Fibroblast of skin of back (primary cell): ENCODE measurements at places on chromosomes 2 and 18.

DNA sequence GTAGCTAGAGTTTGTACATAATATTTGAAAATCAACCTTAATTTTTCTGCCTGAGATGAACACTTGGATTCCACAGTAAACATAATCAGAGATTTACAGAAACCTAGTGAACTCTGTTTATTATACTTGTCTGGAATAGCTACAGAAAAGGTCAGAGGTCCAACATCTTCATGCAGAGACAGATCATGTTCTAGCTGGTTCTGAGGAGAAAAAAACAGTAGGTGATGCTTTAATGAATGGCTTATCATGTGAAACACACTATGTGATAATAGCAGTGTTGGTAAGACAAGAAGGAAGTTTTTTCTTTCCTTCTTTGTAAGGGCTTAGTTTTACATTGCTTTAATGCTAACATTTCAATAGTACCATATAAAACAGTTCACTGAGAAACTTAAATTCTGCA lies 846.4 kb upstream of the ZEB2 start:
- no peak for DNase-seq

- no peak for DNase-seq
These were observed 42.1 kb upstream of the REL start for GRCh38 chr2:60839126-60839813.

DNA sequence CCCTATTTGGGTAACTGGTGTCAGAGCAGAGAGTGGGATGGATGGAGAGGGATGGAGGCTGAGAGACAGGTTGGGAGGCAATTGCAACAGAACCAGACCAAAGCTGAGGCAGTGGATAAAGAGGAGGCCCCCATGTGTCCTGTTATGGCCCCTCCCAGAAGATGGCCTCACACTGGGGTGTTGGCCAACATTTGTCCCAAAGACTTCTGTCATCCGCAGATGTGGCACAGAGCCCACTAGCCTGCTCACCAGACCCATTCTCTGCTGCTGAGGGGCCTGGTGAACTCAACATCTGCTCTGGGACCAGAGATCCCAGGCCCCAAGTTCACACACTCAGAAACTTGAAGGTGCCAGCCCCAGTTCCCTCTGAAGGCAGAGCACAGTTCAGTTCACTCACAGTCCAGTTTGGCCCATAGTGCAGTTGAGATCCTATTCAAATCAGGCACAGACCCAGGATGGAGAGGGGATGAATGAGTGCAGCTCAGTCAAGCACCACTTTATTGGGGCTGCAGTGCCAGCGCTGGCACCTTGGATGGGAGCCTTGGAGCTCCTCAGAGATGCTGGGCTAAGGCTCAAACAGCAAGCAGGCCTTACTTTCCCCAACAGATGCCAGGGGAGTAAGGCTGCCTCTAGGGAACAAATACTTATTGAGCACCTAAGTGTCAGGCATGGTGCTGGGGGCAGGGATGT lies 189.2 kb downstream of the ZBTB7C start:
- no peak for DNase-seq

- DNase-seq: no peak
These were observed 30.7 kb downstream of the IMPA2 start for GRCh38 chr18:12011957-12012549.

DNA sequence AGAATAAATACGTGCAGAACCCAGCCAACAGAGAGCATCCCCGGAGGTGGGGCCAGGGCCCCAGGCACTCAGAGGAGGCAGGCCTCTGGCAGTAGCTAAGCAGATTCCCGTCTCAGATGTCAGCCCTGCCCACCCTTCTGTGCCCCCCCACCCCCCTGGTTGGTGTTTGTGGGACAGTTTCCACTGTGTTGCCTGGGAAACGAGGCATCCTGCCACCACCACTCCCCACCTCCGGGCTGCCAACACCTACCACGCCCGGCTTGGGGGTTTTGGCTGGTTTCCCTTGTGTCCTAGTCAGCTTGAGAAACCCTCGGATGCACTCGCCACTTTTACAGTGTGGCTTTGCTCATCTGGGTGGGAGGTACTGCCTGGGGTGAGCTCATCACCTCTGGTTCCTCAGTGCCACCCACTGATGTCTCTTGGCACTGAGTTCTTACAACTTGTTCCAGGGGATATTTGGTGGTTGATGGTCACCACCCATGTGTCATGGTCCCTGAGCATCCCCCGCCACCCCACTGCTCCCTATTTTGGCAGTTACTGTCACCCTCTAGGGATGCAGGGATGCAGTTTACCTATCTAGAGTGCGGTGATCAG lies 72.4 kb upstream of the YWHAQ start:
- peak; percentile 85 for DNase-seq

GRCh38 chr2:26292646-26293045 lies 47.9 kb downstream of the HADHB start:
- no peak for DNase-seq

DNA sequence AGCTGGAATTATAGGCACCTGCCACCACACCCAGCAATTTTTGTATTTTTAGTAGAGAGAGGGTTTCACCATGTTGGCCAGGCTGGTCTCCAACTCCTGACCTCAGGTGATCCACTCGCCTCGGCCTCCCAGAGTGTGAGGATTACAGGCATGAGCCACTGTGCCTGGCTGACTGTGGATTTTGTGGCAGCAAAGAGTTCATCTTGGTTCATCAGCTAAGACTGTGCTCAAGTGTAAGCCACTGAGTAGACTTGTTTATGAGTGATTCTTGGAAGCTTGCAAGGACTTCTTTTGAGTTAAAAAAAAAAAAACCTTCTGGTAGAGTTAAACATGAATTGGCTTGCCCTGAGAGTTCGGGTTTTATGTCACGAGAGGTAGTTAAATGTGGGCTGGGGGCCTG lies 34.7 kb downstream of the CD8B start:
- DNase-seq: no peak

- no peak for DNase-seq
These were observed 4.2 kb upstream of the TRABD2A start for GRCh38 chr2:84885111-84885510.

DNA sequence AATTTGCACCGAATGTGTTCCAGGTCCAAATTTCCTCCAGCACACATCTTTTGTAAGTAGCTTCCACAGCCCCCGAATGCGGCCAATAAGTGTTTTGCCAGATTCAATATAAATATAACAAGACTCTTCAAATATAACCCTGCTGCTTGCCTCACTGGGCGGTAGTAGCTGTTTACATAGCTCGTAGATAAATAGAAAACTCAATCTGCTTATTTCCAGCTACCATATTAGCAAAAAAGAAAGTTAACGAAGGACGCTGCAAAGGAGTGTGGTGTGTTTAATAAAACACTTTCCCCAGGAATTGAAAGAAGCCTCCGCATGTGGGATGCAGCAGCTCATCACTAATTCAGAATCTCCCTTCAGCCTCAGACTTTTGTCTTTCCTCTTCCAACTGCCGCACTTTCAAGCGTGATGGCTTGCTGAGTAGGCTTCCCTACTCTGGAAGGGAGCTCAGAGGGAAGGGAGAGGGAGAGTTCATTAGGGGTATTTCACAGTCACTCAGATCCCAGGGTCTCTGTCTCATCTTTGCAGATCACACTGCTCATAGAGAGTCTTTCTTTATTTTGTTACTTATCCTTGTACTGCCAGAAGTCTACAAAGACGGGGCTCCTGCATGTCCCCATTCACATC lies 367.0 kb downstream of the RND3 start:
- DNase-seq: no peak

GRCh38 chr2:160634436-160634835 lies 140.8 kb upstream of the RBMS1 start:
- no peak for DNase-seq

DNA sequence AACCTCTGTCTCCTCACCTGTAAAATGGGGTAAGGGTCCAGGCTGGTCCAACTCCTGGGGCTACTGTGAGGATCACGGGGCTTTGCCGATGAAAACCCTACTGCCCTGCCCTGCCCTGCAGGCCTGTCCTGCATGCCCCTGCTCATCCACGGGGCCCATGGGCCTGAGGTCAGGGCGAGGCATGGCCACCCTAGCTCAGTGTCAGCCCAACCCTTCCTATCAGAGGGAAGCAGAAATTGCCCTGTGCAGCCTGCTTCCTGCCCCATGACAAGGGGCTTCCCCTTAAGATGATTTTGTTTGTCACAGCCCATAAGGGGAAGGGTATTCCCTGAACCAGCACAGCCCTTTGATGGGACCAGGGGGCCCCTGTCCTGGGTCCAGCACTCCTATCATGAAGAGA lies 353.6 kb upstream of the ID2 start:
- DNase-seq: no peak

DNA sequence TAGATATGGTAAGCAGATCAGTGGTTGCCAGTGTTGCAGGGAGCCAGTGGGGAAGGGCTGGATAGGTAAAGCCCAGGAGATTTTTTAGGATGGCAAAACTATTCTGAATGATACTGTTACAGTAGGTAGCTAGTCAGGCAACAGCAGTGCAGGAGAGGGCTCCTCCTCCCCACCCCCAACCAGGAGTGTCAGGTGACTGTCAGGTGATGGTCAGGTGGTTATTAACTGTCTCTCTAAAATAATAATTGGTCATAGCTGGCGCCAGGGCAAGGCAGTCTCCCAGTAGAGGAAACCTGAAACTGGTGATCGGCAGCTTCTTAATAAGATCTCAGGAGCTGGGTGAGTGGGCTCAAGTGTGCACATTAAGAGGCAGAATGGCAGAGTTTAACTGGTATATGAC lies 201.6 kb upstream of the PARD3B start:
- no peak for DNase-seq

DNA sequence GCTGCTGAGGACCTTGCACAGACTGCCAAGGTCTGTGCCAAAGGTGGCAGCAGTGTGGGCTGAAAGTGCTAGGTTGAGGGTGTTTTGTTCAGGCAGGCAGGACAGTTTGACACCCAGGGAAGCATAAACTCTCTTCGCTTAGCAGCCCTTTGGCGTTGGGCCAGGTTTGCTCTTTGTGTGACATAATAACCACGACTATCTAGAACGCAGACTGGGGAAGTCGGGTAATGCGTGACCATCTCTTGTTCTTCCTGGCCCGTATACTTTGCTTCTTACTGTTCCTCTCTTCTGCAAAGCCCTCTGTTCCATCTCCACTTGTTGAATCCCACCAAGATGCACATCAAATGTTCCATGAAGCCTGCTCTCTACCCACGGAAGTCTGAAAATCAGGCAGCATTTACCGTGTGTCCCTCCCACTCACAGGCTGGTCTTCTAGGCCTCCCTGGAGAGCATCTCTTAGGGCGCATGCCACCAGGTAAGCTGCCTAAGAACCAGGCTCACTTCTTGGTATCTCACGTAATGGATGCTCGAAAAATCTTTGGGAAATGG lies 96.7 kb upstream of the LMAN1 start:
- DNase-seq: no peak

GRCh38 chr2:178109813-178110212 lies 2.4 kb upstream of the RBM45 start:
- DNase-seq: peak; percentile 42

DNA sequence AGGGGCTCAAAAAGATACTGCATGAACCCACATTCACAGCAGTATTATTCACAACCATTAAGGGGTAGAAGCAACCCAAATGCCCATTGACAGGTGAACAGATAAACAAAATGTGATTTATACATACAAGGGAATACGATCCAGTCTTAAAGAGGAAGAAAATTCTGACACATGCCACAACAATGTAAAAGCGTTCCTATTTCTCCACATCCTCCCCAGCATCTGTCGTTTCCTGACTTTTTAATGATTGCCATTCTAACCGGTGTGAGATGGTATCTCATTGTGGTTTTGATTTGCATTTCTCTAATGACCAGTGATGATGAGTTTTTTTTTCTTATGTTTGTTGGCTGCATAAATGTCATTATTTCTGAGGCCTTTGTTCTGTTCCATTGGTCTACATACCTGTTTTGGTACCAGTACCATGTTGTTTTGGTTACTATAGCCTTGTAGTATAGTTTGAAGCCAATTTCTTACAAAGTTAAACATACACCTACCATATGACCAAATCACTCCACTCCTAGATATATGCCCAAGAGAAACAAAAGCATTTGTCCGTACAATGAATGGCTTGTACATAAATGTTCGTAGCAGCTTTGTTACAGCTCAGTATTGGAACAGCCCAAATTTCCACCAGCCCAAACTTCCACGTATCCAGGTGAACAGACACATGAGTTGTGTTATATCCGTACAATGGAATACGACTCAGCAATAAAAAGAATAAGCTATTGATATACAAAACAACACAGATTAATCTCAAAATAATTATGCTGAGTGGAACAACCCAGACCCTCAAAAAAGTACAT lies 85.1 kb downstream of the TMEM131 start:
- no peak for DNase-seq

- DNase-seq: peak; percentile 73
These were observed 52.3 kb downstream of the ARHGAP28 start for GRCh38 chr18:6781796-6782195.

DNA sequence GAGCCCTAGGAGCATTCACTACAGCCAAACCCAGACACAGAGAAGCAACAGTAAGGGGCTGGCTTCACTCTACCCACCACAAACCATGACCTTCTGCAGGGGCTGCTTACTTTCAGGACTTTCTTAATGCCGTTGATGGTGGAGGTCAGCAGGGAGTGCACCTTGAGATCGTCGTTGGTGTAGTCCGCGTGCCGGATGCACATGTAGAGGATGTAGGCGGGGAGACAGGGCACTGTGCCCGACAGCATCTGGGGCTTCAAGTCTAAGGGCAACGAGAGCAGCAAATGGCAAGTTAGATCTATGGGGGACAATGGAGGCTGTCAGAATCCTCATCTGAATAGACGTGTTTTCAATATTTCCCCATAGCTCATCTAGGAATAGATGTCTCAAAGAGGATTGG lies 29.8 kb upstream of the ACAA2 start:
- DNase-seq: no peak

GRCh38 chr2:99776206-99776905 lies 286.5 kb upstream of the REV1 start:
- no peak for DNase-seq

DNA sequence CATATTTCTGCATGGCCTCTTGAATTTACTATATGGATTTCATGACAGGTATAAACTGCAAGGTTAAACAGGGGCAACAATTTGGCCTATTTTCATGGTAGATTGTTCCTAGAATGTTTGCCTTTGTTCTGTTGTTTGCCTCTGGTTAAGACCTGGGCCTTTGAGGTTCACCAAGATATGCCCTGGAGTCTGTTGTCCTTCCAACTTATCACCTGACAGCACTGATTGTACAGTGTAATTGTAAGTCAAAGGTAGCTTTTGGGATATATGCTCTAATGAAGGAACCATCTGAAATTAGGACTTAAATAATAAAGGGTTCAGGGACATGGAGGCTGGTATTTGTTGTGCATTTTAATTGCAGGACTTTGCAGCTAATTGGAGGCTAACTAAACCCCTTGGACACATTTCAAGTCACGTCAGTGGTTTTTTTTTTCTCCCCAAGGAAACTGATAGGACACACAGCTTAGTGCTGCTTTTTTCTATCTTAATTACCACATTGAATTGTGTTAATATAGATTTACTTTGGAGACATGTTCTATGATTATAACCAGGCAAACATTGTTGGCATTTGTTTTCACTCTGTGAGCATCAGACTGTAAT lies 771.2 kb upstream of the LINC00305 start:
- DNase-seq: no peak

- DNase-seq: no peak
These were observed 63.9 kb upstream of the PHLPP1 start for GRCh38 chr18:62651276-62652056.

- DNase-seq: peak; percentile 90
These were observed 58.2 kb downstream of the HS6ST1 start for GRCh38 chr2:128260239-128261138.

- peak; percentile 94 for DNase-seq
These were observed 713.6 kb downstream of the TDRD15 start for GRCh38 chr2:21837168-21837960.
